Fibroblast of skin of left biceps (primary cell): ENCODE measurements at places on chromosomes 2 and 18.
A peak's percentile ranks its signal among the peaks of the same experiment; 100 is the strongest.

- no peak for DNase-seq
These were observed 11.5 kb downstream of the SPRED2 start for GRCh38 chr2:65420712-65421431.

DNA sequence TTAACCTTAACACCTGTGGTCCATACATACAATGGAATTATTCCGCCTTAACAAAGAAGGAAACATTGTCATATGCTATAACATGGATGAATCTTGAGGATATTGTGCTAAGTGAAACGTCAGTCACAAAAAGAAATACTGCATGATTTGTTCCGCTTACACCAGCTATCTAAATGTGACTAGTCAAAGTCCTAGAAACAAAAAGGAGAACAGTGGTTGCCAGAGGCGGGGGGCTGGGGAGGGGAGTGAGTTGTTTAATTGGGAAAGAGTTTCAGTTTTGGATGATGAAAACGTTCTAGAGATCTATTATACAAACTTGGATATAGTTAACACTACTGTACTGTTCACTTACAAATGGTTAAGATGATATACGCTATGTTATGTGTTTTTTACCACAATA lies 72.0 kb downstream of the SPRED2 start:
- DNase-seq, result no peak

DNA sequence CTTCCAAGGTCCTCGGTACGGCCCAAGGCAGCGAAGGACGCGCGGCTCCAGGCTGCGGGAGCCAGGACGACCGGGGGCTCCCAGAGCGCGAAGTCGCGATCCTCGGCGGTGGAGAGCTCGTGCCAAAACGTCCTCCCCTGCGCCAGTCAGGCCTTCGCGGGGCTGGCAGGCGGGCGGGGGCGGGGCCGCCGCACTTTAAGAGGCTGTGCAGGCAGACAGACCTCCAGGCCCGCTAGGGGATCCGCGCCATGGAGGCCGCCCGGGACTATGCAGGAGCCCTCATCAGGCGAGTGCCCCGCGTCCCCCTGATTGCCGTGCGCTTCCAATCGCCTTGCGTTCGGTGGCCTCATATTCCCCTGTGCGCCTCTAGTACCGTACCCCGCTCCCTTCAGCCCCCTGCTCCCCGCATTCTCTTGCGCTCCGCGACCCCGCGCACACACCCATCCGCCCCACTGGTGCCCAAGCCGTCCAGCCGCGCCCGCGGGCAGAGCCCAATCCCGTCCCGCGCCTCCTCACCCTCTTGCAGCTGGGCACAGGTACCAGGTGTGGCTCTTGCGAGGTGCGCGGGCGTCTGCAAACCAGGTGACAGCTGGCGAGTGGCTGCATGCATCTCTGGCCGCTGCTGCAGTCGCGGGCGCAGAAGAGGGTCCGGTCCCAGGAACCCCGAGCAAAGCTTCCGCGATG lies at the start of gene CIDEA:
CIDEA (plus strand) TSS at position 226 of the 684 bp plus-strand sequence; CDS start at position 249, 23 bp downstream.
- no peak for DNase-seq

- no peak for DNase-seq
These were observed 126.0 kb downstream of the LPIN1 start for GRCh38 chr2:11872247-11872947.

GRCh38 chr2:193749485-193749884 lies 1554.8 kb upstream of the TMEFF2 start:
- DNase-seq, result no peak

DNA sequence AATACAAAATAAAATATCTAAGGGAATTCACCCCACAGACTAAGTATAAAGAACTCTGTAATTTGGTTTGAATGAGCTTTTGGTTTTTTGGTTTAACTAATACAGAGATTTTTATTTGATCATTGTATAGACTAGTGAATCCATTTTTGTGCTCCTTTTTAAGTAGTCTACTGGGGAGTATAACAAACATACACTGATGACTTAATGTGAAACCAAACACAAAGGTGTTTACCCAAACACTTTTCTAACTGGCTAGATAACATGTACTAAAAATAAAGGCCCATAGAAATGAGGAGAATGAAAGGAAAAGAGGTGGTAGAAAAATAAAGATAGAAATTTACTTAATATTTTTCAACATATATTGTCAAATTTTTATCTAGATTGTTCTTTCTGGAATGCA lies 146.0 kb downstream of the NRXN1 start:
- no peak for DNase-seq

- no peak for DNase-seq
These were observed 82.8 kb downstream of the SMAD7 start for GRCh38 chr18:48867978-48868377.

- no peak for DNase-seq
These were observed 64.7 kb upstream of the CCDC195 start for GRCh38 chr2:224780823-224781222.

DNA sequence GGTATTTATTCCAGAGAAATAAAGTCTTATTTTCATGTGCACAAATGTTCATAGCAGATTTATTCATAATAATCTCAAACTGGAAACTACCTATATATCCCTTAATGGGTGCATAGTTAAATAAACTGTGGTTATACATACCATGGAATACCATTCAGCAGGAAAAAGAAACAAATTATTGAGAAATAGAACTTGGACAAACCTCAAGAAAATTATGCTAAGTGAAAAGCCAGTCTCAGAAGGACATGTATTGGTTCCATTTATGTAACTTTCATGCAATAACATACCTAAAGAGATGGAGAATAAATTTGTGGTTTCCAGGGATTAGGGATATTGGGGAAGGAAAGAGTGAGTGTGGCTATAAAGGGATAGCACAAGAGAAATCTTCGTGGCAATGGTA lies 452.6 kb downstream of the SETBP1 start:
- DNase-seq, result no peak

DNA sequence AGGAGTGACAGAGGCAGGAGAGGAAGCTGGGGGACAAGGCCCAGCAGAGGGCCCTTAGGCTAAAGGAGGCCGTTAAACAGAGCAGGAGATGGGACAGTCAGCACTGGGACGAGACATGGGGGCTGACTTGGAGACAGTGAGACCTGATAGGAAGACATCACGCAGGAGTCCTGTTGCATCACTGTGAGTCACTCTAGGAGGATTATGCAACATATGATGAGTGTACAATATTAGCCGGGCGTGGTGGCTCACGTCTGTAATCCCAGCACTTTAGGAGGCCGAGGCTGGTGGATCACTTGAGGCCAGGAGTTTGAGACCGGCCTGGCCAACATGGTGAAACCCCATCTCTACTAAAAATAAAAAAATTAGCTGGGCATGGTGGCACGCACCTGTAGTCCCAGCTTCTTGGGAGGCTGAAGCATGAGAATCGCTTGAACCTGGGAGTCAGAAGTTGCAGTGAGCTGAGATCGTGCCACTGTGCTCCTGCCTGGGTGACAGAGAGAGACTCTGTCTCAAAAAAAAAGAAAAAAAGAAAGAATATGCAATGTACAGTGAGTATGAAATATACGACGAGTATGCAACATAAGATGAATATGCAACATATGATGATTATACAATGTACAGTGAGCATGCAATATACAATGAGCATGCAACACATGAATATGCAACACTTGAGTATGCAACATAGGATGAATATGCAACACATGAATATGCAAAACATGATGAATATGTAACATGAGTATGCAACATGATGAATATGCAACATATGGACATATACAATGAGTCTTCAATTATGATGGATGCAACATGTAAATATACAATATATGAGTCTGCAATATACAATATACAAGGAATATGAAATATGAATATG lies 83.3 kb upstream of the ID2 start:
- DNase-seq, result peak; percentile 84

DNA sequence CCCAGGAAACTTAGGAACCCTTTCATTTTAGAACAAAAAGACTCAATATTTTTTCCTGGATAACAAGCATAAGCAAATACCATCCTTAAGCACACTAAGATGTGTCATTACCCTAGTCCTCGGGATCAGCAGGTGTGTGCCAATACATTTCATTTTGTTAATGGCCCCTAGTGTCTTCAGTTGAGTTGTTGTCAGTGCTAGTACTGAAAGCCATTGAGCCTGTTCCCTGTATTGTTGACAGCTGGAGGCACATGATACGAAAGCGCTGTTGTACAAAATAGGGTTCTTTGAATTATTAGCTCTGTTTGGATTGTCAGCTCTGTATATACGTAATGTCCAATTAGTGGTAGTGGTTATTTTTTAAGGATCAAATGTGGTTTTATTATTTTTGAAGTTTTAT lies 29.5 kb downstream of the VAPA start:
- DNase-seq, result no peak

- DNase-seq, result no peak
These were observed 16.9 kb downstream of the PUM2 start for GRCh38 chr2:20333738-20334137.

GRCh38 chr2:45585267-45585861 lies 25.7 kb downstream of the SRBD1 start:
- no peak for DNase-seq

DNA sequence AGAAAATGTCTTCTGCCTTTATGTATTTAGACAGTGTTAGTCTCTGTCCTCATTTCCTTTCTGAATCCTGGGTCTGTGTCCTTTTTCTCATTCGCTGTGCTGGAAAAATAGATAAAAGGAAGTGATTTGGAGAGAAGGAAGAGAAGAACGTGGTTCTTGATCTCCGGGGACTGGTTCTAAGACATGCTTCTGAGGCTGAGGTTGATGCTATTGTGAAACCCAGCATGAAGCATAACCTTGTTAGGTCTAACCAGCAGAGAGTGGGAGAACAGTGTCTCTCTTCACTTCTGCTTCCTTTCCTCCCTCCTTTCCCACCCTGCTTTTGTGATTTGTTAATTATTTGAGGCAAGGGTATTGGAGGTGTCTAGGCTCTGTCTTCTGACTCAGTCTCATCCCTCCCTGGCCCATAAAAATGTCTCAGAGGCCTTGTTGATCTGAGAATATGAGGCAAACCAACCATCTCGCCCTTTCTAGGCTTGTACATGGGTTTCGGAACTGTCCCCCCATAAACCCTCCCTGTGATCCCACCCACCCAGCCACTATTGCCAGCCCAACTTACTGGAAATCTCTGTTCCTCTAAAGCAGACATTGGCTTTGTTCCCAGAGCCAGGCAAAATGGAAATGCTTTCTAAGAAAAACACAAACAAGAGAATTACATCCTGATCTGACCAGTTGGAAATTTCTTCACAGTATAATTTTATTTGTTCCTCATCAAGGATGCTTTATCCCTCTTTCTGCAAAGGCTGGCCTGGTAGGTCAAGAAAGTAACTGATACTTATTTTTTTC lies 360.6 kb upstream of the TNP1 start:
- no peak for DNase-seq

DNA sequence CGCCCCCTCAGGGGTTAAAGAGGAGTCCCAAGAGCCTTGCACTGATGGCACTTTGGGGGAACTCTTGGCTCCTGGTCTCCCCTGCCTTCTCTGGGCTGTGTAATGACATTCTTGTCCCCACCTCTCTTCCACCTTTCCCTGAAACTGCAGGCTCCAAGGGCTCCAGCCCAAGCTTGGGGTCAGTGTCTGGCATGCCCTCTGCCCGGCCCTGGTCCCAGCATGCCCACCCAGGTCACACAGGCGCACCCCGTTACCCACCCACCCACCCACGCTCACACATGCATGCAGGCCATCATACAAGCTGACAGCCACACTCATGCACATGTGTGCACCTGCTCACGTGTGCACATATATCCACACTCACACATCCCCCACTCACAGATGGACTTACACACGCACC lies 6.9 kb upstream of the NT5DC4 start:
- no peak for DNase-seq

DNA sequence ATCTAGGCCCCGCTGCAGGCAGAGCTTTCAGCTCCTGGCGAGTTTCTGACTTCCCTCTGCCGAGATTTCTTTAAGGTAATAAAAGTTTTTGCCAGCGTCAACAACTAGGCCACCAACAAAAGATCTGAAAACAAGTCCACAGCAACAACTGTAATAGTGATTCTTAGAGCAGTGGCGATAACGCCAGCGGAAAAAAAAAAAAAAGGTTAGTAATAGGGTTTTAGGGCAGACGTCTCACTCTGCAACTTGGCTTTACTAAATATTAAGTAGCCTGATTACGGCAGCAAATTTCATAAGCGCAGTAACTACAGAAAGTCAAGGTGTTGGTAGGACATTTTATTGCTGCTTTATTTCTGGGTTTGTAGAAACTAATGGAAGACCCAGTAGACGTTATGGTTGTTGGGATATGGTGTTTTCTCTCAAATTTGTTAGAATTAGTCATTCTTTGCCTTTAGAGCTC lies 481 bp downstream of the SLC30A6 start:
- no peak for DNase-seq

DNA sequence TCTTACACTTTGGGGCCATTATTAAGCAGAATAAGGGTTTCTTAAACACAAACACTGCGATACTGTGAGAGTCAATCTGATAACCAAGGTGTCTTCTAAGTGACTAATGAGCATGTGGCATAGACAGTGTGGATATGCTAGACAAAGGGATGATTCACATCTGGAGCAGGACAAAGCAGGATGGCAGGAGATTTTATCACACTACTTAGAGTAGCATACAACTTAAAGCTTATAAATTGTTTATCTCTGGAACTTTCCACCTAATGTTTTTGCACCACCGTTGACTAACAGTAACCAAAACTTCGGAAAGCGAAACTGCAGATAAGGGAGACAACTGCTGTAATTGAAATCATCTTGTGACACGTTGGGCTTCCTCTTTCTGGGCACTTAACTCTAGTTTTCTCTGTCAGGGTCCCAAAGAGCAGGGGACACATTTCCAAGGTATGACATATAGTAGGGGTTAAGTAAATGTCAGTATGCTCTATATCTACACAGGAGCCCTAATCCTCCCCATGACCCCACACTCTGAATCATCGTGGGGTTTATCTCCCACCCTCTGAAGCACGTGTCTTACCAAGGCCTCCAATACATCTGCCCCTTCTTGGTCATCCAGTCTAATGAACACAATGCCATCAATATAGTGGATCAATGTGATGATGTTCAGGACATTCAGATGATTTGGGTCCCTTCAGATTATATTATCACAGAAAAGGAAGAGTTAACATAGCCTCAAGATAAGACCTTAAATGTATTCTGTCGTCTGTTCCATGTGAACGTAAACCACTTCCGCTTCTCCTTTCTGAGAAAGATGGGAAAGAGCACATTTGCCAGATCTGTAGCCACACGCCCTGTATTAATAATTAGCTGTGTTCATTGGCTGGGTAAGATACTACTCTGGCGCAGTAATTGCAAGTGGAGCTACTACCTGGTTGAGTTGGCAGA lies 78.7 kb downstream of the FTCDNL1 start:
- DNase-seq, result no peak

GRCh38 chr2:223090540-223091235 lies 38.7 kb downstream of the KCNE4 start:
- no peak for DNase-seq

GRCh38 chr18:77765468-77765867 lies 515.8 kb downstream of the GALR1 start:
- no peak for DNase-seq

GRCh38 chr2:82690757-82691411 lies 1768.2 kb downstream of the SUCLG1 start:
- no peak for DNase-seq
